ENCODE measurements at places on chromosomes 11 and 22.

GRCh38 chr11:134756811-134757540 lies 344.9 kb upstream of the B3GAT1 start:
- DNase-seq = no peak

- DNase-seq = no peak
Observed at GRCh38 chr11:26420331-26420730, 88.4 kb downstream of the ANO3 start.

DNA sequence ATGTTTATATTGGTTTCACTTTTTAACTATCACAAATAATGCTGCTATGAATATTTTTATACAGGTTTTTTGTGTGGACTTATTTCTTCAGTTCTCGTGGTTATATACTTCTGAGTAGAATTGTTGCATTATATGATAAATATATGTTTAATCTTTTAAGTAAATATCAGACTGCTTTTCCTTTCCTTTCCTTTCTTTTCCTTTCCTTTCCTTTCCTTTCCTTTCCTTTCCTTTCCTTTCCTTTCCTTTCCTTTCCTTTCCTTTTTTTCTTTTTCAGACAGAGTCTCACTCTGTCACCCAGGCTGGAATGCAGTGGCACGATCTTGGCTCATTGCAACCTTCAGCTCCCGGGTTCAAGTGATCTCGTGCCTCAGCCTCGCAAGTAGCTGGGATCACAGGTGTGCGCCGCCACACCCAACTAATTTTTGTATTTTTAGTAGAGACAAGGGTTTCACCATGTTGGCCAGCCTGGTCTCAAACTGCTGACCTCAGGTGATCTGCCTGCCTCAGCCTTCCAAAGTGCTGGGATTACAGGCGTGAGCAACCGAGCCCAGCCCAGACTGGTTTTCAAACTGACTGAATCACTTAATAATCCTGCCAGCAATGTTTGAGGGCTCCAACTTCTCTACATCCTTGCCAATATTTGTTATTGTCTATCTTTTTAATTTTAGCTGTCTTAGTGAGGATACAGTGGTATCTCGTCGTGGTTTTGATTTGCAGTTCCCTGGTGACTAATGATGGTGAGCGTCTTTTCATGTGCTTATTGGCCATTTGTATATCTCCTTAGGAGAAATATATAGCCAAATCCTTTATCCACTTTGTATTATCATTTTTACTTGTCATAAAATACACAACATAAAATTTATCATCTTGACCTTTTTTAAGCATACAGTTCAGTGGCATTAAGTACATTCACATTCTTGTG lies 21.9 kb downstream of the HTR3B start:
- DNase-seq = no peak

DNA sequence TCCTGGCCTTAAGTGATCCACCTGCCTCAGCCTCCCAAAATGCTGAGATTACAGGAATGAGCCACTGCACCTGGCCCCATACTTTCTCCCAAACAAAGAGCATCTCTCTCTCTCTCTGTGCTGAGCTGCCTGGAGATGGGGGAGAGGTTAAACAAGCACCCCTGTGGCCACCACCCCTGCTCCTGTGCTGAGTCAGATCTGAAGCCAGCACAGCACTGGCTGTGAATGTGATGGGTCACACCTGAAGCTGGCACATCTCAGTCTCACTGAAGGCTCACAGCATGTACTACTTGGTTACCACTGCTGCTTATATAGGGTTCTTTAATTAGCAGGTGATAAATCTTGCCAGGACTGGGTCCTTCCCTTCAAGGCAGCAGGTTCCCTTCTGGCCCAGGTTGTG lies 10.8 kb upstream of the WEE1 start:
- DNase-seq = no peak

DNA sequence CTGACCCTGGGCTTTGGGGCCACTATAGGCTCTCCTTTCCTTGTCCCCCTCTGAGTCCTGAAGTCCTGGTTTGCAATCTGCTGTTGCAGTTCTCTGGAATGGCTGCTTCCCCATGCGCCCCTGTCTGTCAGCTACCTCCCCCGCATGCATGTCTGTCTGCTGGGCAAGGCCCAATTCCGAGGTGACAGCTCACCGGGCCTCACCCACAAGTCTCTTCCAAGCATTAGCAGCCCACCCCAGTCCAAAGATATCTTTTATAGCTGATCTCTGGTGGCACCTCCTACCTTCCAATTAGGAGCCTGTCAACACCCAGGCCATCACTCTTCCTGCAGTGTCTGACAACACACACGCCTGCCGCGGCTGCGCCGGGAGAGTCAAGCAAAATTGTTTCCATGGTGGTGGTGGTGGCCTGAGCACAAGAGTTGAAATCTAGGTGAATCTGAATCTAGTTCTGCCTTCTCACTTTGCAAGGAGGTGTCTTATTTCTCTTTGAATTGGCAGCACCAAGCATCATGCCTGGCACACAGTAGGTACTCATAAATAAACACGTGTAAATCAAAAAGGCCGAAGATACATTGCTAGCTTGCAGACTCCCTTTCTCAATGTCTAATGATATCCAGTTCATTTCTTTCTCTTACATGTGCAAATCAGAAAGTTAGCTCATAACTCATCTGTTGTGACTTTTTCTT lies 1.2 kb upstream of the LMO2 start:
- no peak for DNase-seq

- DNase-seq = no peak
Observed at GRCh38 chr11:117300773-117301172, 9.6 kb downstream of the BACE1-AS start.

- no peak for DNase-seq
Observed at GRCh38 chr22:31136711-31137110, 3.6 kb downstream of the PLA2G3 start.

GRCh38 chr22:29717789-29718188 lies 2.0 kb upstream of the CABP7 start:
- no peak for DNase-seq

DNA sequence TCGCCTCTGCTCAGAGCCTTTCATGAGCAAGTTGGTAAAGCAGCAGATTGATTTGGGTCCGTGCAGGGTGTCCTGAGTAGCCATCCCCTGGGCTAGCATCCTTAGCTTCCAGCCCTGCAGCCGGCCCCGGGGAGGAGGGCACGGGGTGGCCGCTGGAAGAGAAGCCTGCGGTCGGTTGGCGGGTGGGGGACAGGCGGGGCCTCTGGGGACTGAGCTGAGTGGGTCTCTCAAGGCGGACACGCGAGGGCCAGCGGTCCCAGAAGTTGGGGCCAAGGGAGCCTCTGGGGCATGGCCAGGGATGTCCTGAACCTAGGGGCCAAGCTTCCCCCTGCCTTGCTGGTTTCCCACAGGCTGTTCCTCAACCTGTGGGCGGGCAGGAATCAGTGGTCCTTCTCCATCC lies 143.0 kb downstream of the TBC1D22A start:
- DNase-seq = no peak

GRCh38 chr11:121715405-121715804 lies 262.6 kb upstream of the SORL1-AS1 start:
- DNase-seq = no peak

- no peak for DNase-seq
Observed at GRCh38 chr11:20243974-20244373, 83.7 kb upstream of the DBX1 start.

DNA sequence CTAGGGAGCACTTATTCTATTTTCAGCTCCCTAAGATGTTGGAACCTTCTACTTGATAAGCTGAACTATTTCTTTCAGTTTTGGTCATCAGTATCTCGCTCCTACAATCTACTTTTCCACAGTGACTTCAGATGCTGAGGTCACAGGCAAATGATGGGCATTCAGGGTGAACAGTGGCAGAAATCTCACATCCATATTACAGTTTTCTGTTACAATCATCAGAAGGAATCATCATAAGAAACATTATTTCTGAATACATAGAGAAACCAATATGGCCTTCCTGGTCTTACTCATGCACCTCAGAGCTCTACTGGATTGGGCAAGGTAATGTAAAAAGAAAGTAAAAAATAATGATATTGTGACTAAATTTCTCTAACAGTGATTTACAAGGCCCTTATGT lies 39.4 kb upstream of the DDI1 start:
- DNase-seq = no peak

- DNase-seq = no peak
Observed at GRCh38 chr22:37334859-37335805, 52.8 kb downstream of the CYTH4 start.

GRCh38 chr11:63907063-63907462 lies 9.9 kb downstream of the RCOR2 start:
- DNase-seq = no peak

DNA sequence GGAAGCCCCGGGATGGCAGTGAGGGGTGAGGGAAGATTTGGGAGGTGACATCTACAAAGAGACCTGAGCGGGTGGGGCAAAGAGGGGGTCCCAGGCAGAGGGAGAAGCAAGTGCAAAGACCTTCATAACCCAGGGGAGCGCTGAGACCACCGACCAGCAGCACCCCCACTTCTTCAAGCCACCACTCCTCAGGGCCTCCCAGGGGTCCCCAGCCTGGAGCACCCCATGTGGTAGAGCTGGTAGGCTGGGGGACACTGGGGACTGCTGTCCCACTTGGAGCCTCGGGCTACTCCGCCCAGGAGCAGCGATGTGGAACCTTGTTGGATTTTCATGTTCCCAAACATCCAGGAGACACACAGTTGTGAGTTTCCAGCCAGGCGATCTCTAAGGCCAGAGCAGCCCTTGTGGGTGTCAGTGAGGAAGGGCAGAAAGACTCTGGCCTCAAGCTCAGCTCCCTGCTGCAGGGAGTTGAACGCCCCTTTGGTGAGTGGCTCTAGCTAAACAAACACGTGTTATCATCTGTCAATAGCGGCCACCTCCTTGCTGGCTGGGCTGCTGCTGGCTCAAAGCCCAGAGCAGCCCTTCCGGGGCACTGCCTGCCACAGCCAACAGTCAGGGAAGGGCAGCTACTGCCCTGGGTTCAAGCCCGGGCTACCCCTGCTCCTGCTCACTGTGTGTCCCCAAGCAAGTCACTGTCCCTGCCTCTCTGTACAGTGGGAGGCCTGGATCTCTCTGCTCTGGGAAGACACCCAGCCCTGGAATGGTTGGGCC lies 25.7 kb upstream of the CHKA start:
- no peak for DNase-seq

GRCh38 chr11:20021771-20022362 lies 138.4 kb downstream of the DBX1 start:
- DNase-seq = no peak

DNA sequence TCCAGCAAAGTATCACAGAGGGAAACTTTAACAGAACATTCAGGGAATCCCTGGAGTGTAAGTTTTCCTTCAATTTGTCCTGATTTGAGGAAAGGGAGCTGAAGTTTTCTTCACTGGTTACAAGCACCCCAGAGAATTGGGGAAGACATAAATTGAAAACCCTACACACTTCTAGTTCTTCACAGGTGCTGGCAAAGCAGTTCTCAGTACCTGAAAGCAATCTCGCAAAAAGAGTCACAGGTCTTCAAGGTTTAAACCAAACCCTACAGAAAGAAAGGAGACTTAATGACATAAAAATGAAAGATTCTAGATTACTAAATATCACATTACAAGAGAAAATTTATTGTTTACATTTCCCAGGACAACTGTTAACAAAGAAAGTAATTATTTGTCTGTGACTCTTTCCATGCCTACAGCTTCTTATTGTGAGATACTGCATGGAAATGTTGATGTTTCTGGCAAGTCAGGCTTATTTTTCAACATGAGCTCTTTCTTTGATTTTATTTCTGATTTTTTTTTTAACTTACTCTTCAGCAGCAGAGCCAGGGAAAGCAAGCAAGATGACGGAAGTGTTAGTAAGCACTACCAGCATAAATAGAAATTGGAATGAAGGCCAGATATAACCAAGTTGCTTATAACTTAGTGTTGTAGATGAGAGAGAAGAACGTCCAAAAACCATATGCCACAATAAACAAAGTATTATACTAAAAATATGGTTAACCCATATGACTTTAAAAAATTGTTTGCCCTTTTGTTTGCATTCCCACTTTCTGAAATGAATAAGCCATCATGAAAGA lies 44.1 kb downstream of the FANCF start:
- DNase-seq = no peak

GRCh38 chr11:45094958-45095690 lies 51.3 kb upstream of the PRDM11 start:
- no peak for DNase-seq

DNA sequence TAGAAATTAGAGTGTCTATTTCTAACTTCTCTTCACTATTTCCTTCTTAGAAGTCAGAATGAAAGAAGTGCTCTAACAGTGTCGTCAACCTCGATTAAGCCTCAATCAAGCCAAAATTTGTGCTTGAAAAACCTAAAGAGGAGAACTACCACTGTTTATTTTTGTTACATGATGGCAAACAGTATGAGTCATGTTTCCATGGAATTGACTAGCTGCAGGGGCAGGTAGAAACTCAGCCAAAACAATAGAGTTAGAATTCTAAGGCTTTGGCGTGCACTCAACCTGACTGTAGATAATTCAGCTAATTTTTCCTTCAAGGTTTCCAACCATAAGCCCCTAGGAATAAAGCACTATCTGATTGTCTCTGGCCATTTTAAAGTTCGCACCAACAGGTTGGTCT lies 415.9 kb downstream of the ETS1 start:
- DNase-seq = no peak

DNA sequence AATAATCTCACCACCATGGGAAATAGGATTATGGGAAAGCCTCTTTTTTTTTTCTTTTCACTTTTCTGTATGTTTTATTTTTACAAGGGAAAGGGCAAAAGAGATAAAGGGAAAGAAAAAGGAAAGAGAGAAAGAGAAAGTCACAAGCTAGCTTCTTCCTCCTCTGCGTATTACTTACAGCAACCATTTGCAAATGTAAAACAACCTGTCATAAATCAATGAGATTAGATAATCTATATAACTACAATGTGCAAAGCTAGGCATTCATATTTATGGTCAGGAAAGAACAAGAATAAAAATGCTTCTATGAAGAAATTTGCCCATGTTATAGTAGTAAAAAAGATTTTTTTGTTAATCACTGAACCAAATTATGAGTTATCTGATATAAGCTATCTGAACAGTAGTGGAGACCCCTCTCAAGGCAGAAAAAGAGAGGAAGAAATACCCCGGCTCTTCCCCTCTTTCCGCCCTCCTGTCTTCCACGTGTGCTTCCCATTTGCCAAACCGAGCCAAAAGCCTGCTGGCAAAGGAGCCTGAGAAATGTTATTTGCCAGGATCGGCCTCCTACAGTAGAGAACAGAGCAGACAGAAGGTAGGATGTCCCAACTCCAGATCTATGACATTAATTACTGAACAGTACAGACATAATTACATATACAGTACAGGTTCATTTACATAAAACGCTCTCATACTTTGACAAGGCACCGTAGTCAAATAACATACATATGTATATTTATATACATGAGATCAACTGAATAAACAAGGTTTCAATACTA lies 50.2 kb downstream of the ARHGAP32 start:
- no peak for DNase-seq

DNA sequence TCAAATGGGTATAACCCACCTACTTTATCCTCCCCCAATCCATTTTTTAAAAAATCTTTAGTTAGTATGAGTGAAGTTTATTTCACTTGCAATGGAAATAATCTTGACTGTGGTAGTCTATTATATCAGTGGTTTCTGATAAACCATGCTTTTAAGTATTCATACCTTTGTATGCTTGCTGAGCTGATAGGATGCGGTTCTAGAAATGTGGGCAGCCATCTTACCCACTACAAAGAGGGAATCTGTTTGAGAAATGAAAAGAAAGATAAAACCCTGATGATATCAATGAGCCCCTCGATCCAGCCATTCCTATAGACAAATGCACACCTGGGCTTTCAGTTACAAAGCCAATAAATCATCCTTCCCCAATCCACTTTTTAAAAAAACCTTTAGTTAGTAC lies 13.8 kb upstream of the PVALB start:
- DNase-seq = no peak
